ENCODE measurements at places on chromosomes 11 and 22.

GRCh38 chr22:44846726-44847275 lies 94.4 kb downstream of the ARHGAP8 start:
- no peak for DNase-seq

GRCh38 chr11:118049771-118050170 lies 27.1 kb upstream of the TMPRSS4 start:
- no peak for DNase-seq

GRCh38 chr11:33654594-33654993 lies 46.0 kb downstream of the C11orf91 start:
- DNase-seq = no peak

DNA sequence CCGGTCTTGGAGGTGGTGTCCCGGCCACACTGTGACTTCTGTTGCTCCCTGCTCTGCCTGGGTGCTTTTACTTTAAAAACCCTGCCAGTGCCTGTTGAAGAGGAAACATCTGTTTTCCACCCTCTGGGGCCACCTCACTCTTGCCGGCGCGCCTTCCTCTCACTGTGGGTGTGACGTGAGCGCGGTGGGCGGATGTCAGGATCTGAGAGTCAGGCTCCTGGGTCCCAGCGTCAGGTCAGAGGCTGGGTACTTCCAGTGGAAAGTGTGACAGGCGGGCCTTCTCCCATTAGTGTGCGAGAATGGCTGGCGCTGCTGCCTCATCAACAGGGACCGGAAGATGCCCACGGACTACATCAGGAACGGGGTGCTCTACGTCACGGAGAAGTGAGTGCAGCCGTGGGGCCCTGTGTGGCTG lies 54.2 kb downstream of the GRAMD4 start:
- DNase-seq = peak; percentile 27

GRCh38 chr22:19527321-19527721 lies 3.1 kb upstream of the CLDN5 start:
- DNase-seq = no peak

DNA sequence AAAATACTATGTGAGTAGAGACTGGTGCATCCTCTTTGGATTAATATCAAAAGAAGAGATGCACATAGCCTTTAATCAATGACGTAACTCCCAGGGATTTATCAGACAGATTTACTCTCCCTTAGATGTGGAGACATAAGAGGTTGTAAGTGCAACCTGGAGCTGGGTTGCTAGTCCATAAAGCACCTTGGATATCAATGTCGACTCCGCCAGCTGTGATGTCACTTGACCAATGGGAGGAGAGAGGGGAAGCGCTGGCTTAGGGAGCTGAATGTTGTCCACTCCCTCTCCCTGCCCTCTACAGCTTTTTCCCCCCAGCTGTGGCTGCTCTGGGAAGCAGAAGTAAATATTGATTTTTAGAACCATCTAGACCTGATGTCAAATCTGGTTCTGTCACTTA lies 28.9 kb upstream of the TMEM86A start:
- no peak for DNase-seq

DNA sequence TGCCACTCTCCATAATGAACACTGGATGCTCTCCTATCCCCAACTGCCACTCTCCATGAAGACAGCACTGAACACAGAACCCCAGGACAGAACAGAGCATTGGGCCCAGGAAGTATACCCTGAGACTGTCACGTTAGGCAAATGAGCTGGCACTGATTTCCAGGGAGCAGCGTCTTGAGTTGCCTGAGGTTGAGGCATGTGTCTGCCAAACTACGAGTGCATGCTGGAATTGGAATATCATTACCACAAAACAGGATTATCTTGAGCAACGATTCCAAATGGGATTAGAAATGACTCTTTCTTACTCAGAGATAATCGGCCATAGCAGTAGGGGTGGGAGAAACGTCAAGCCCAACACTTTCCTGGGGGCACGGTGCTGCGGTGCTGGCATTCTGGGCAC lies 39.9 kb downstream of the CLPB start:
- no peak for DNase-seq

GRCh38 chr22:35534091-35534490 lies 6.5 kb upstream of the RASD2 start:
- no peak for DNase-seq

GRCh38 chr11:122167100-122167499 lies 51.1 kb upstream of the BLID start:
- DNase-seq = peak; percentile 85

- no peak for DNase-seq
Observed at GRCh38 chr22:25051073-25051472, 98.6 kb downstream of the KIAA1671 start.

- no peak for DNase-seq
Observed at GRCh38 chr11:98940913-98941312, 79.8 kb upstream of the CNTN5 start.
